Stimulated activated CD8-positive, alpha-beta memory T cell treated with anti-CD3 and anti-CD28 coated beads, Interleukin-7, amount 100 ng/mL, for 24 hours (primary cell): ENCODE measurements at places on chromosomes 1 and 21.

GRCh38 chr1:119380983-119381662 lies 12.5 kb downstream of the HAO2 start:
- DNase-seq = no peak

GRCh38 chr1:17278996-17279830 lies 28.8 kb upstream of the PADI4 start:
- no peak for DNase-seq

DNA sequence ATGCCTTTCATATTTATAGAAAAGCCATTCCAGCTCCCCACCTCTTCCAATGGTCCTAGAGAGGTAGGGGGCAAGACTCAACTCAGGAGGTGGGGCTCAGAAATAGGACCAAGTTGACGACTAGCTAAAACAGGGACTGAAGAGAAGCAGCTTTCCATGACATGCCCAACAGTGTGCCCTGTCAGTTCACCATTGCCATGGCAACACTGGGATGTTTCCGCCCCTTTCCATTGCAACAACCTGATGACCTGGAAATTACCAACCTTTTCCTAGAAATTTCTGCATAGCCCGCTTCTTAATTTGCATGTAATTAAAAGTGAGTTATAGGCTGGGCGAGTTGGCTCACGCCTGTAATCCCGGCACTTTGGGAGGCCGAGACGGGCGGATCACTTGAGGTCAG lies 22.4 kb upstream of the INTS3 start:
- no peak for DNase-seq

- no peak for DNase-seq
Observed at GRCh38 chr1:110982320-110982719, 18.6 kb upstream of the LRIF1 start.

GRCh38 chr1:198622001-198622400 lies 16.8 kb upstream of the PTPRC start:
- no peak for DNase-seq

- no peak for DNase-seq
Observed at GRCh38 chr1:211697356-211697755, 21.9 kb upstream of the NEK2 start.

- no peak for DNase-seq
Observed at GRCh38 chr1:174877208-174877673, 122.5 kb upstream of the CACYBP start.

- DNase-seq = no peak
Observed at GRCh38 chr1:111855260-111855659, 99.6 kb downstream of the DDX20 start.

DNA sequence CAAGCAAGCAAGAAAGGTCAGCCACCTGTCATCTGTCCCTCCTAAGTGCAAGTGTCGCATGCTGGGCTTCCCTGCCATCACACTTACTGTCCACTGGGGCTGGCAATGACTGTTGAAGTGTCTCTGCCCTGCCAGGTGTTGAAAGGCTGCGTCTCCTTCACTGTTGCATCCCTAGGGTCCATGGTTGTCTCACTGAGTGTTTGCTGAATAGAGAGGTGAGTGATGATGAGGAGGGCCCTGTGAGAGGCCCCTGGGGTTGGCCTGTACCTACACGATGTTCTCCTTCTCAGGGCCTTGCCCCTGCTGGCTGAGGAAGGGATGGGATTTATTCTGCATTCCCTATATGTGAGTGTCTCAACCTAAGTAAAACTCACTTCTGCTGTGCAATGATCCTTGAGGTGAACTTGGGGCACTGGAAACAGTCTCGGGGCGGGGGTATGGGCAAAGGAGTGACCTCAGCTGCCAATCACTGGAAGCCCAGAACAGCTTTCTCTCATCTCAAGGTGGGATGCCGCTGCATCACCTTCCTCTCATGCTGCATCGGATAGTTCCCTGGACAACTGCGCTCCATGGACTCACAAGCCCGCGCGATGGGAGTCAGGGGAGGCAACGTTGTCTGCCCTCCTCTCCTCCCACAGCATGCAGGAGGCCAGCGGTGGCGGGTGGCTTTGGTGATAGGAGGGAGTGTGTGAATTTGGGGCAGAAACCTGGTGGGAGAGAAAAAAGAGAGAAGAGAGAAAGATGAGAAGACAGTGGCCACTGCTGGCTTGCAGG lies 35.8 kb upstream of the SOX13 start:
- DNase-seq = no peak

GRCh38 chr1:109243221-109243620 lies 6.1 kb upstream of the CELSR2 start:
- no peak for DNase-seq

- DNase-seq = no peak
Observed at GRCh38 chr1:64550946-64551605, 81.1 kb downstream of the CACHD1 start.

DNA sequence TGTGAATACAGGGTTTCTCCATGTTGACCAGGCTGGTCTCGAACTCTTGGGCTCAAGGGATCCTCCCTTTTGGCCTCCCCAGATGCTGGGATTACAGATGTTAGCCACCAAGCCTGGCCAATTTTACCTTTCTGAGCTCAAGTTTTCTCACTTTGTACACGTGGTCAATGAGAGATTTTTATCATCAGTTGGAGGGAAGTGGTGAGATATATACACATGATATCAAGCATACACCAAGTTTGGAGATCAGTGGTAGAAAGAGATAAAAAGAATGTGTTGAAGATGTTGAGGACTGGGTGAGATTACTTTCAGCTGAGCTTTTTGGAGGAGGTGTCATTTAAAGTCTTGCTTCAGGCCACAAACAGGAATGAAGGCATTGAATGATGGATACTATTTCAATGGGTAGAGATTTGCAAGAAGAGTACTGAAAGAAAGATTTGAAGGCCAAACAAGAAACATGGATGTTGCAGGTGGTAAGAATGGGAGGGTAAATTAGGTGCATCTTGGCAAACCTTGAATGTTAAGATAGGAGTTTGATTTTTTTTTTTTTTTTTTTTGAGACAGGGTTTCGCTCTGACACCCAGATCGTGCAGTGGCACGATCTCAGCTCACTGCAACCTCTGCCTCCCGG lies 3.0 kb upstream of the SESN2 start:
- no peak for DNase-seq

DNA sequence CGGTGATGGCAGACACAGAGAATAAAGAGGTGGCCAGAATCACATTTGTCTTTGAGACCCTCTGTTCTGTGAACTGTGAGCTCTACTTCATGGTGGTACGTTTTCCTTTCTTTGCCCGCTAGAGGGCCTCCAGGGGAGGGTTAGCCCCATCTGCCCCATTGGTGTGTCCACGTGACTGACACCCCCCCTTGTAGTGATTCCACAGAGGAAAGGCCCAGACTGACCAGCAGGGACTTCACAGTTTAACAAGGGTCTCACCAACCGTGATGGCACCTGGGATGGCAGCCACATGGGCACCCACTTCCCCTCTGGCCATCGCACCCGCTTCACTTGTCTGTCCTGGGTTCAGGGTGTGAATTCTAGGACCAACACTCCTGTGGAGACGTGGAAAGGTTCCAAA lies 22.3 kb upstream of the SARS1 start:
- DNase-seq = no peak

DNA sequence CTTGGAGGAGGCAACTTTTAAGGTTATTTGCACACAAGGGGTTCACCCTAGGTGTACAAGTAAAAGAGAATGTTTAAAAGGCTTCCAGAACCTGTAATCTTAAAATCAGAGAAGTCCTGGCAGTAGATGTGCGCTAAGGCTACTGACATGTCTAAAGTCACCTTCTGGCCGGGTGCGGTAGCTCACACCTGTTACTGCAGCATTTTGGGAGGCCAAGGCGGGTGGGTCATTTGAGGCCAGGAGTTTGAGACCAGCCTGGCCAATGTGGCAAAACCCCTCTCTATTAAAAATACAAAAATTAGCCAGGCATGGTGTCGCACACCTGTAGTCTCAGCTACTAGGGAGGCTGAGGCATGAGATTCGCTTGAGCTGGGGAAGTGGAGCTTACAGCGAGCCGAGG lies 20.3 kb upstream of the DEGS1 start:
- no peak for DNase-seq

DNA sequence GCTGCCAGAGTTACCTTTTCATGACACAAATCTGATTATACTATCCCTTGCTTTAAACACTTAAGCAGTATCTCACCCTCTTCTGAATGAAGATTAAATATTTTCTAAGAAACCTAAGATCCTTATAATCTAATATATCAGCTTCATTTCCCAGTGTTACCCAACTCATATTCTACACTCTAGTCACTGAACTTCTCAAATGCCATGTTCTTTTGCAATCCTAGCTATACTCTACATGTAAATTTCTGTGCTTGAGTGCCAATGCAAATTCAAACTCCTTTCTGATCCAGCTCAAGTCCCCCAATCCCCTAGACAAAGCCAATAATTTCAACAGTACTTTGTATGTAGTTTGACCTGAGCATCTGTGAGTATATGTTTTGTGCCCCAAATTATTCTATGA lies 293.9 kb downstream of the SDCCAG8 start:
- no peak for DNase-seq

- DNase-seq = no peak
Observed at GRCh38 chr1:37410815-37411214, 63.6 kb upstream of the ZC3H12A start.
